Small intestine (tissue), 16 donors: ENCODE measurements at places on chromosomes 7 and 10. TPM values are rescaled to one million over a fixed set of nuclear protein-coding genes. Genes with fewer than 3 reads are reported as not detected.

DNA sequence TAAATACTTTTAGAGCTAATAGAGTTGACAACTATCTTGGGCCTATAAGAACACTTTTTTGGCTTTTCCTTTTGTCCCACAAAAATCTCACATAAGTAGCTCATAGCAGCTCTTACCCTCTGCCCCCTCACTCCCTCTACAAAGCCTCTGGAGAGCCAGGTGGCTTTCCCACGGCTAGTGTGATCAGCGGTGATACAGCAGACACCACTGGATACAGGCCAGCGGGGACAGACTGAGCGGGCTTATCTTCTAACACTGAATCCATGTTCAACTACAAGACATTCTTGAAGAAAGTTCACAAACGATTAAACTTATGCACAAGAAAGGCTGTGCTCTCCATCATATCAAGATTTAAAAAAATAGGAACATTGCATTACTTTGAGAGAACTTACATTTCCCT lies 377.2 kb downstream of the PARD3 start:
- no peaks in the 10 kb centered on the region for H3K4me1 ChIP-seq
- no peaks in the 10 kb centered on the region for H3K27me3 ChIP-seq
- H3K4me3 ChIP-seq: no peak overlapping the region
- H3K36me3 ChIP-seq: no peaks in the 10 kb centered on the region

GRCh38 chr7:108026647-108027046 lies 23.7 kb upstream of the LAMB1 start:
- no peak overlapping the region for H3K4me3 ChIP-seq
- no peaks in the 10 kb centered on the region for H3K36me3 ChIP-seq
- no peak for DNase-seq
- no peak overlapping the region for H3K27ac ChIP-seq
- no peaks in the 10 kb centered on the region for H3K4me1 ChIP-seq

GRCh38 chr7:141200191-141201108 lies 126.6 kb downstream of the TMEM178B start:
- H3K36me3 ChIP-seq: no peaks in the 10 kb centered on the region
- no peaks in the 10 kb centered on the region for H3K27me3 ChIP-seq
- no peak overlapping the region for H3K4me3 ChIP-seq
- no peak for DNase-seq

DNA sequence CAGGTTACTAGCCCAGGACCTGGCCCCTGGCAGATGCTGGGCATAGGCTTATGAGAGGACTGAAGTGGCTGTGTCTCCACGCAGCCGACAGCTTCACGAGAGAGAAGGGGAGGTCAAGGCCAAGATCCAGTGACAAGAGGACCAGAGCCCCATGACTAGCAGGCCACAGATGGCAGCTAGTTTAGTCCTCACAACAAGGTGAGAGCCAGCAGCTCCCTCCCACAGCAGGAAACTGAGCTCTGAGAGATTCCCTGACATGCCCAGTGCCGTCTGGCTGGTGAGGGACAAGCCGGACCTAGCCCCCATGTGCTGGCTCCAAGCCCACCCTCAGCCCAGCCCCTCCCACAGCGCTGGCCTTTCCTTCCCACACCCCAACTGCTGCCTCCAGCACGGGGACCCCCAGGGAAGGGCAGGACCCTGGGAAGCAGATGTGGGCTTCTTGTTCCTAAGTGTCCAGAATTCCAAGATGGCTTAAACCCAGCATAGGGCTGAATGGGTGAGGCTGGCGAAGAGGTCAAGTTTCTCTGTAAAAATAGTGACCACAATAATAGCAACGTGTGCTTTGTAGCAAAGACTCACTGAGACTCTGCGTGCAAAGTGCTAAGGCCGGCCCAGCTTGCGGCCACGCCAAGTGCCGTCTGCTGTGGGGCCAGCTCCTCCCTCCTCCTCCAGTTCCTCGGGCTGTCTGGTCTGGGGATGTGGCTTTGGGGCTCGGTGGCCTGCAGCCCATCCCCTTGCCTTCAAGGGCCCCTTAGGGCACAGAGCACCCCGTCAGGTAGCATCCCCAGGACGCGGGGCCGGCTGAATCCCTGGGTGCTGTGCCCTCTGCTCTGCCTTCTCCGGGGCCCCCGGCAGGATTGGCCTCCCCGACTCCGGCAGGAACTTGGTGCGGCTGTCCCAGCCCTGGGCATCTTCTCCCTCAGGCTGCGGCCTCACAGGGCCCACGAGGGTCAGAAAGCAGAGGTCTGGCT lies 7.8 kb upstream of the FAM20C start:
- H3K27ac ChIP-seq: no peak overlapping the region
- H3K4me1 ChIP-seq: peaks cover 7% of the 10 kb centered on the region
- DNase-seq: no peak
- H3K27me3 ChIP-seq: peaks cover 2% of the 10 kb centered on the region
- no peak overlapping the region for H3K4me3 ChIP-seq

- H3K4me1 ChIP-seq: peaks cover 14% of the 10 kb centered on the region
- H3K4me3 ChIP-seq: peak overlapping the region; percentile 88
- peaks cover 8% of the 10 kb centered on the region for H3K27me3 ChIP-seq
- peak overlapping the region; percentile 92 for H3K27ac ChIP-seq
- peak; percentile 48 for DNase-seq
These were observed 2.1 kb downstream of the FRAT1 start for GRCh38 chr10:97321032-97321803.

DNA sequence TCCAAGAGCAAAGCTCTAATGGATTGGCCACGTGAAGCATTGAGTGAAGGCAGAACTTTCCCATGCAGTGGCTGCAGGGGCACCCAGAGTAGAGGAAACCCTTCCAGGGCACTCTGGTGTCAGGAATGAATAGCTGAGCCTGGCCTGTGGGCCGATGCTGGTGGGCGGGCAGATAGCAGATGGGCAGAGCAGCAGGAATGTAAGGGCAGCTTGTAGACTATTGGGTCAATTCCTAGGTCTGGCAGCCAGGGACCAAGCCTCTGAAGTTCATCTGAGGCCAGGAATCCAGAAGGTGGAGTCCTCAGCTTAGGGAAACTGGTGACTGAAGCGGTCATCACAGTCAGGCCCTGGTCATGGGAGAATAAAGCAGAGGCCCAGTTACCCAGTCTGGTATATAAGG lies 115.4 kb downstream of the TMEM178B start:
- H3K36me3 ChIP-seq: no peaks in the 10 kb centered on the region
- DNase-seq: no peak
- H3K4me3 ChIP-seq: no peak overlapping the region
- H3K27ac ChIP-seq: no peak overlapping the region
- H3K27me3 ChIP-seq: no peaks in the 10 kb centered on the region
- no peaks in the 10 kb centered on the region for H3K4me1 ChIP-seq

Gene AMPH
- 0.54 TPM for polyA plus RNA-seq

Gene SERPINE1
- polyA plus RNA-seq: 3.2 TPM

Gene SPACDR
- polyA plus RNA-seq: not detected

Gene TMEM120A
- polyA plus RNA-seq: 202 TPM

Gene AOAH
- 12.7 TPM for polyA plus RNA-seq
